ENCODE measurements at places on chromosomes 7 and 10. TPM values are rescaled to one million over a fixed set of nuclear protein-coding genes. Genes with fewer than 3 reads are reported as not detected.
A peak's percentile ranks its signal among the peaks of the same experiment; 100 is the strongest.

DNA sequence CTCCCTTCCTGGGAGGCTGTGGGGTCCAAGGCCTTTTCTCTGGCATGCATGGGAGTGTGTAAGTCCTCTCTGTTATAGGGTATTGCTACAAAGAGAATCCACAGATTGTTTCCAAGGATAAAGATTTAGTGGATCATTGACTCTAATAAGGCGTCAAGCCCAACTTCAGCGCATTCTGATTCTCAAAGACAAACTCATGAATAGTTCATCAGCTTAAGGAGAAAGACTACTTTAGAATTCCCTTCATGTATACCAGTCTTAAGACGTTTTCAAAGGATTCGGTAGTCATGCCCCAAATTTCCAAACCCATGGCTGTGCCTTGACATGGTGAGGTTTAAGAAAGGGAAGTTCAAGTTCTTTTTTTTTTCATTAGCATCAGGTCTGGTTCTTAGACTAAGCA is 46.6 kb upstream of the ABLIM1 start:
- no peak for DNase-seq

DNA sequence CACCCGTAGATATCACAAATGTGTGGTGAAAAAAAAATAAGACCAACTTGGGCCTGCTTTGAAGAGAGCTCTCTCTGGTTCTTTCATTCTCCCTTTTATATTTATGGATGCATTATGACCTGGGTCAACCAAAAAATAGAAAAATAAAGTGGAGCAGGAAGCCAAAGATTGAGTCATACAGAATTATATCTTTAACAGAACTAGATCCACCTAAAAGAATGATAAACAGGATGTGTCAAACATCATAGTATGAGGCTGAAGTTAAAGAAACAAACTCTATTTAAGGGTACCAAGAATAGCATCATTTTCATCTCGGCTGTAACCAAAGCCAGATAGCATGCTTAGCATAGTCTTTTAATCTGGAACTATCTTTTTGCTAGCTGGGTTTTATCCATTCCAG is 28.8 kb upstream of the NMT2 start:
- no peak for DNase-seq

GRCh38 chr10:71743089-71743838 is 23.7 kb upstream of the C10orf105 start:
- no peak for DNase-seq

The CALML5 gene
- 6.3 TPM for total RNA-seq

DNA sequence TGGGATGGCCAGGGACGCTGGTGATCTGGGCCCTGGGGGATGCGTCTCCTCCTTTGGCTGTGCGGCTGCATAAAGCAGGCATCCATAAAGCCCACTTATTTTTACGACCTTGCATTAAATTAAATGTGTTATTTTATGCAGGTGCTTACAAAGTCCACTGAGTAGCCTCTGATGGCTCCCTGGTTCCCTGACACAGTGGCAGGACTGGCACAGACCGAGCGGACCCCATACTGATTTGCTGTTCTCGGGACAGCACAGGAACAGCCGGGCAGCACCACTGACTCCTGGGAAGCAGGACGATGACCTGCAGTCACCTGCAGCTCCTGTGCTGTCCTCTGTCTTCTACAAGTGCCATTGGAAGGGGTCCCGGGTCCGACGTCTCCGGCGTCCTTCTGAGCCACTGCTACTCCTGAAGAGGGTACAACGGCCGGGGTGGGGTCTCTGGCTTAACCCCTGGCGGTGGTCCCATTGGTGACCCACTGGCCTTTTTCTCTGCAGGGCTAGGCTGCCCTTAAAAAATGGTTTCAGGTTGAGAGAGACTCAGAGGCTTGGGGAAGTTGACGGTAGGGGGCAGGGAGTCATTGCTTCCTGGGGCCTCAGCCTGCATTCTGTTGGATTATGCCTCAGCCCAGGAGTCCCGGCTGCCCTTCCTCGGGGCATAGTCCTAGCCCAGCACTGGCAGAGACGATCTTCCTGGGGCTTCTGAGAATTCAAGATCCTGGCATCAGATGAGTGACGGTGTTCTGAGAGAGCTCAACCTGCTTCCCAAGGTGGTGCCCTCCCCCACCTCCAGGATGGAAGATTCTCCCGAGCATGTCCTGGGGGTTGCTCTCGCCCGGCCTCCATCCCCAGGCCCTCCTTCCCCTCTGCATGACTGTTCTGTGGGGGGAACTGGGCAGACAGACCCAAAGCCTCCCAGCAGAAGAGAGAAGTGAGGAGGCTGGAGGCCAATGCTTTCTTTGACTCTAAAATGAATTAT is 330.1 kb downstream of the ADARB2 start:
- DNase-seq, result no peak

DNA sequence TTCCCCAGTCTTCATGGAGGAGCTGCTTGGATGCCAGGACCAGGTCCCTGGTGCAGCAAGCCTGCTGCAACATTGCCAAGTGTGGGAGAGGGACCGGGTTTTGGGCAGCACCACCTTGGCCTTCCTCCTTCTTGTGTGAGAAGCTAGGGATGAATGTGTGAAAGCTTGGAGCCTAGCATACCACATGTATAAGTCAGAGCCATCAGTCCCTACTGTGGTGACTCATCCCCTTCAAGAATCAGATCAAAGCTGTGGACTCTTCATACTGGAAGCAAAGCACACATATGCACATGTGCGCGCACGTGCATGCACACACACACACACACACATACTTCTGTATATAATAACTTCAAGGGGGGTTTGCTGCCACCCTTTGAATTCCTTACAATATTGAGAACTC is 527.8 kb downstream of the LRMDA start:
- peak; percentile 58 for DNase-seq

- DNase-seq, result no peak
These were observed 121.9 kb downstream of the SLC16A9 start for GRCh38 chr10:59587756-59588140.

The IFIT2 gene
- 3.6 TPM for total RNA-seq

- DNase-seq, result no peak
These were observed at the start of gene GDF10 for GRCh38 chr10:47299611-47300428. Gene GDF10 (plus strand): TSS chr10:47300197. CDS start chr10:47300652, 455 bp downstream.

GRCh38 chr7:26321435-26321834 is 29.8 kb downstream of the SNX10 start:
- no peak for DNase-seq

DNA sequence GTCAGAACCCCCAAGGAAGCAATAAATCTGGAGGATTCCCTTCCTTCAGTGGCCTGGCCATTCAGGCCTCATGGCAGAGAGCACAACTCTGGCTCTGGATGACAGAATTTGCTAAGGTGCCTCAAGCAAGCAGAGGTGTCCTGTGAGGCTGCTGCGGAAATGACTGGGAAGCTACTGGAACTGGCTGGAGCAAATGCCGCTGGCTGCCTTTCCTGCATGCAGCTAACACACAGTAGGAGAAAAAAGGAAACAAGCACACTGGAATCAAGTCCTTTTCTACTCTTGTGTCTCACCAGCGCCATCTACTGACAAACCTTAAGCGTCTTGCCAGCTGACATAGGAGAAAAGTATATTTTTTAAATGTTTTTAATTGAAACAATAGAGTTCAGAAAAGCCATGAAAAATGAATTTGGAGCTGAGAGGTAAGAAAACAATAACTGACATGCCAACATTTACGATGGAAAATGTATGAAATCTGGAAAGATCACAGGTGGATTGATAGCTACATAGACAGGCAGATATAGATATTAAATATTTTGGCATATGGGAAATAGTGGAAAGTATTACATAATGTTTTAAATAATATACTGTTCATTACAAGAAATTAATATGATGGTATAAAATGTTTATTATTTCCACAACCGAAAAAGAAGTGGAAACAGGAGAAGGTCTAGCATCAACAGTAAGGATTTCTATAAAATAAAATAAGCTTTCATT is 951.6 kb downstream of the ANKRD7 start:
- no peak for DNase-seq

The CCL24 gene
- total RNA-seq, result not detected

DNA sequence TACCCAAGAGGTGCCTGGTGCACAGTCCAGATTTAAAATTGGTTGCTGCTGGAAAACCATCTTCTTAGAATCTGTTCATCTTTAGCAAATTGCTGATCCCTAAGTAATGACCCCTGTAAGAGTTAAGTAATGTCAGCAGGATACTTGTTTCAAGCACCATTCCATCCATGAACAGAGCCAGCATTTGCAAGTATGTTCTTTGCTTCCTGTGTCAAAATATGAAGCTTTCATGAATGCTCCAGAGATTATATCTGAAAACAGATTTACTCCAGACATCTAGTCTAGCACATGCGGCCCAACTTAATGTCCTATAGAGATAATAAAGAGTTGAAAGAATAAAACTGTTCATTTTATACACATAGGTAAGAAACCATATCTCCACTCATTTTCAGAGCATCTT is 98.7 kb upstream of the ZNF438 start:
- DNase-seq, result no peak

GRCh38 chr7:80870813-80871212 is 48.0 kb downstream of the SEMA3C start:
- DNase-seq, result no peak

The TMEM236 gene
- total RNA-seq, result 0.20 TPM

The TMEM248 gene
- total RNA-seq, result 83.6 TPM

GRCh38 chr7:67608806-67609205 is 612.2 kb downstream of the TYW1 start:
- DNase-seq, result no peak

The SORCS3 gene
- not detected for total RNA-seq

The CTNNA3 gene
- total RNA-seq, result not detected

The C10orf90 gene
- 0.59 TPM for total RNA-seq

DNA sequence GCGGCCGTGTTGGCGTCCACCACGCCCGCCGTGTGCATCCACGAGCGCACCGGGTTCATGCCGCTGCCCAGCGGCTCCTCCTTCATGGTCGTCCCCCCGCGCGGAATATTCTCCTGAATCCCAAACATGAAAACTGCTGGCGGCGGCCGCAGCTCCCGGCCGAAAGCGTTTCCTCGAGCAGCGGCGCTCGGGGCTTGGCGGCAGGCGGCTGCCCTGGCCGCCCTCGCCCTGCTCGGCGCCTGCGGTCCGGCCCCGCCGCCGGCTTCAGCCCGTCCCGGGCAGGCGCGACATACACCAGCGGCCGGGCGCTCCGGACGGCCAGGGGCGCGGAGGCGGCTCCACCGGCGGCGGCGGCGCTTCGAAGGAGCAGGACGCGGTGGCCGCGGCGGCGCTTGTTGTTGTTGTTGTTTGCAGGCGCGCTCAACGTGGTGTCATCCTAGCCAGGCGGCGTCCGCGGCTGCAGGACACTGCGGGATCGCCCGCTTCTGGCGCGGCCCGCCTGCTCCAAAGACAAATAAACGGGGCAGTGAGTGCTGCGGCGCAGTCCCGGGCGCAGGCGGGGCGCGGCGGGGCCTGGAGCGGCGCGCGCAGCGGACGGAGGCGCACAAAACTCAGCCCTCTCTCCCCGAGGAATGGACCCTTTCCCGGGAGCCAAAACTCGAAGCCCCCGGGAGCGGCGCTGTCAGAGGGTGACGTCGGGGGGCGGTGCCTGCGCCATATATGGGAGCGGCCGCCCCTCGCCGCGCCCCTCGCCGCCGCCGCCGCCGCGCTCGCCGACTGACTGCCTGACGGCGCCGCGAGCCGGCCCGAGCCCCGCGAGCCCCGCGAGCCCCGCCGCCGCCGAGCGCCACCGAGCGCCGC is at the start of gene EBF3:
TSS of gene EBF3 (minus strand) at position 634 of the 861 bp plus-strand sequence. CDS start at position 128, 506 bp downstream.
- DNase-seq, result no peak

- DNase-seq, result no peak
These were observed 335.5 kb downstream of the LRRTM3 start for GRCh38 chr10:67261300-67261797.

The ACTR3C gene
- 24.1 TPM for total RNA-seq

DNA sequence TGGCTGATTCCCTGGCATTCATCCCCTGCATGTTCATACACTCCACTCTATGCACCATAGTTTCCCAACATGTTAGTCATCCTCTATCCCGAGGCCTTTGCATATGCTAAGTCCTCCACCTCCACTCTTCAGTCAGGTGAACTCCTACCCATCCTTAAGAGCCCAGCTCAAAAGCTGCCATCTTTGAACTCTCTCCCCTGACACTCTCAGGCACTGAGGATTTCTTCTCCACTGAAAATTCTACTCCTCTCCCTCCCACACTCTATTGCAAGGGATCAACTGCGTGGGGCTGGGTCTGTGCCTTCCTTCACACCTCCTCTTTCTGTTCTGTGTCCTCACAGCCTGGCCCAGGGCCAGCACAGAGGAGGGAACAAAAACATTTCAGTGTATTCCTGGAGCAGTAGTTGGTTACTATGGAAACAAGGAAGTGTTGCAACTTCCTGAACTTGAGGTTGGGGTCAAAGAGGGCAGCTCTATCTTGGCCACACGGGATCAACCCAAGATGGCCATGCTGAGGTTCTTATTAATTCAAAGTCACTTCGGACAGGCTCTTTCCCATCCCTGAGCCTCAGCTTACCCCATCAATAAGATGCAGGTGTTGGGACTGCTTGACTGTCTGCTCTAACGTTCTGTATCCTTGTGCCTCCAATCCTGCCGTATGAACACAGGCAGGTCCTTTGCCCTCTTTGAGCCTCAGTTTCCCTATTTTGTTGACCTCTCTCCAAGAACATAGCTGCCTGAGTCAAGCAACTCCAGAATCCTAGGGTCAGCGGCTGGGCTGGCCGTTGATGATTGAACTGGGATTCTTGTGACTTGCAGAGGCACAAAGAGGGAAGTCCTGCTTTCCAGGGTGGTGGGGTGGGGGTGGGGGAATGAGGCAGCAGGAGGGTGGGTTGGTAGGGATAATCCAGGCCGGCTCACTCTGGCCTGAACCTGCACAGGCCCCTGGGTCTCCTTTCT is 15.5 kb downstream of the ZMIZ1 start:
- peak; percentile 82 for DNase-seq

The C10orf53 gene
- not detected for total RNA-seq

The CEP41 gene
- total RNA-seq, result 18.0 TPM

DNA sequence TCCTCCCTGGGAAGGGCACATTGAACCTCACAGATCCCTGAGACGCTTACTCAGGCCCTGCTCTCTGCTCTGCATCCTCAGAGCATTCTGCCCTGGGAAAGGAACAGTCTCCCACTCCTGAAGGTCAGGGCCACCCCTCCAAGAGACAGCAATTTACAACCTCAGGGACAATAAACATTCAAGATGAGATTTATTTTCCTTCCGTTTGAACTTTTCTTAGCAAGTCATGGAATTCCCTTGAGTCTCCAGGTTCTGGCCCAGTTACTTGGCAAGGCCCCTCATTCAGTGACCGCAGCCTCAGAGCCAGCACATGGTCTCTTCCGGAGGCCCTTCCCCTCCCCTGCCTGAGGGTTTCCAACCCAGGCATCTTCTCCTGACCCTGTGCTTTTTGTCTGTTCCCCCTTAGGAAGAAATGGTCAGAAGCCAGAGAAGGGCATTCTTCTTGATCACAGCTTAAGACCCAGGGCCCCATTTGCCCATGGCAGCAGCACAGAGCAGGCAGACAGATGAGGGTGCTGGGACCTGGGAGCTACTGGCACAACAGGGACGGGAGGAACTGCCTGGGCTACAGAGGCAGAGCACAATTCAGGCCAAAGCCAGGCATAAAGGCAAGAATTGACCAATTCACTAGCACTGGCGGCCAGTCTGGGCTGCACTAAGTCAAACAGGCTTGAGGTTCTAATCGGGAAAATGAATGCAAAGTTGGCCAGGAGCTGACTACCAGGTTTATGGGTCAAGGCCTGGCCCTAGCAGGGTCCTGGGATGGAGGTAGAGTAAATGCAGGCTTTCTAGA is 56.7 kb downstream of the VSTM4 start:
- no peak for DNase-seq

Data from PC-9 (cell line).